Activated CD4-positive, alpha-beta T cell treated with anti-CD3 and anti-CD28 coated beads, Interleukin-2, amount 50 U/mL, for 1 hour (primary cell): ENCODE measurements at places on chromosomes 4 and X.

DNA sequence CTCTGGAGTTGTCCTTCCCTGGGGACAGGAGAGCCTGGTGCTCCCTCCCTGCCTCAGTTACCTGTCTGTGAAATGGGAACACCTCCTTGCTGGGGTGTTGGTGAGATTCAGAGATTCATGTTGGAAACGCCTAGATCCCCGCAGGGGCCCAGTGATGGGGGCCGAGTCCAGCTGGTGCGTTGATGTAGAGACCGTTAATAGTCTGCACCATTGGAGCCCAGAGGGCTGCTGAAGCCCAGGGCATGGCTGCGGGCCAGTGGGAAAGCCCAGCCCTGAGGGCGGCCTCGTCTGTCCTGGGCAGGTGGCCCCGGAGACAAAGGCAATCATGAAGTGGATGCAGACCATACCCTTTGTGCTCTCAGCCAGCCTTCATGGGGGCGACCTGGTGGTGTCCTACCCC, 14.4 kb downstream of the CPZ start:
- DNase-seq = no peak

GRCh38 chr4:113835005-113835404, 73.5 kb upstream of the CAMK2D start:
- DNase-seq = no peak

- DNase-seq = no peak
Observed at GRCh38 chr4:56259655-56260054, 127.6 kb downstream of the AASDH start.

- DNase-seq = no peak
Observed at GRCh38 chr4:167100120-167100519, 134.2 kb downstream of the SPOCK3 start.

DNA sequence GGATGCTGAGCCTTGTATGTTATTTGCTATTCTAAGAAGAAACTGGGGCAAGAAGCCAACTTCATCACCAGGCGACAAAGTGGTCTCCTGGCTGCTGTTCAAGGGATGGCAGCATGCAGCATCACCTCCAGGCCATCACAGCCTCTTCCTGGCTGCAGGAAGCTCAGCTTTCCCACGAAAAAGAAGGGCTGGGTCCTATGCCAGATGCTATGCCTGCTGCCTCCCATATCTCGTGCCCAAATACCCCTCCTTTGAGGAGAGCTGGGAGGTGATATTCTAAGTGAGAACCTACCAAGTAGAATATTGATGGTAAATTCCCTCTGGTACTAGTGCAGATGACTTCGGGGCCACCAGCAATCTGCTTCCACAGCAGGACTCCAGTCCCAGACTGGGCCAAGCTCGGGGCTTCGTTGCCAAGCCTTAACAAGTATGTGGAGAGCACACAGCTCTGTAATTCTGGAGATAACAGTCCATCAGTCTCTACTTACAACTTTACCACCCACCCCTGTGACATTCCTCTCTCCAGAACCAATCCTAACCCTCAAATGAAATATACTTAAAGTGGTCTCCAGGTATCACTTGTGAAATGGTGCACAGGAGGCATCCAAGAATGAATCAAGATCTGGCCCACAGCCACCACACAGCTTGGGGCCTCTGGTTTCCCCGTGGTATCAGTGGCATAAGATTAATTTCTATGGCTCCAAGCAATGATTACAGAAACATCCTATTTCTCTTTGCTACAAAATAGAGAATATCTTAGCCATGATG, 149.3 kb downstream of the PALLD start:
- no peak for DNase-seq

DNA sequence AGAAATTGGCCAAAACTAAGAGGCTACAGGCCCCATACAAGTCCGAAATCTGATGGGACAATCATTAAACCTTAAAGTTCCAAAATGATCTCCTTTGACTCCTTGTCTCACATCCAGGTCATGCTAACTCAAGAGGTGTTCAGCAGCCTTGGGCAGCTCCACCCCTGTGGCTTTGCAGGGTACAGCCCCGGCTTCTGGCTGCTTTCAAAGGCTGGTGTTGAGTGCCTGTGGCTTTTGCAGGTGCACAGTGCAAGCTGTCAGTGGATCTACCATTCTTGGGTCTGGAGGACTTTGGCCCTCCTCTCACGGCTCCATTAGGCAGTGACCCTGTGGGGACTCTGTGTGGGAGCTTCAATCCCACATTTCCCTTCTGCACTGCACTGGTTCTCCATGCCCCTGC, 329.1 kb upstream of the MAD2L1 start:
- no peak for DNase-seq

DNA sequence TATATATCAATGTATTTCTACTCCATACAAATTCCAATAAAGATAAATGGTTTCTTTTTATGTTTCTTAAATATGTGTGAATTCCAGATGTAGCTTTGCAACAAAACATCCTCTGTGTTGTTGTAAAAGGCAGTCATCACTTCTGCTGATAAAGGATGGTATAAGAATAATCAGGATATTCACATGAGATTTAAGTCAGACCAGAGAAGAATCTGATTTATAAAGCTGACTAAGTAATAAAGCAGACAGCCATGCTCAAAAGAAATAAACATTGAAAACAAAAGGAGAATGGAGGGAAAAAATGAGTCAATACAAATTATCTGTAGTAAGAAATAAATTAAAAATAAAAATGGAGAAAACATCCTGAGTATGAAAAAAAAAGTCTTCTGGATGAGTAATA, 27.0 kb upstream of the SLC7A11 start:
- DNase-seq = no peak
